Tibial nerve (tissue), 4 donors: ENCODE measurements at places on chromosomes 6 and 20.

GRCh38 chr20:57350081-57350710, 859 bp upstream of the RAE1 start:
- no peak for DNase-seq

GRCh38 chr20:58557733-58558342, 42.6 kb upstream of the APCDD1L start:
- DNase-seq: no peak

GRCh38 chr6:160055378-160055777, 66.2 kb upstream of the SLC22A1 start:
- no peak for DNase-seq

DNA sequence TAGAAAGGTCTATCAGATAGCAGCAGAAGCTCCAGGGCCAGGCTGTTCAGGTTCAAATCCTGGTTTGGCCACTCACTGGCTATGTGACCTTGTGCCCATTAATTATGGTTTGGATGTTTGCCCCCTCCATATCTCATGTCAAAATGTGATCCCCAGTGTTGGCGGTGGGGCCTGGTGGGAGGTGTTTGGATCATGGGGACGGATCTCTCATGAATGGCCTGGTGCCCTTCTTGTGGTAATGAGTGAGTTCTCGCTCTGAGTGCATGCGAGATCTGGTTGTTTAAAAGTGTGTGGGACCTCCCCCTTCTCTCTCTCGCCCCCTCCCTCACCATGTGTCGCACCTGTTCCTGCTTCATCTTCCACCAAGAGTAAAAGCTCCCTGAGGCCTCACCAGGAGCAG, 240.9 kb downstream of the LRFN2 start:
- DNase-seq: no peak

DNA sequence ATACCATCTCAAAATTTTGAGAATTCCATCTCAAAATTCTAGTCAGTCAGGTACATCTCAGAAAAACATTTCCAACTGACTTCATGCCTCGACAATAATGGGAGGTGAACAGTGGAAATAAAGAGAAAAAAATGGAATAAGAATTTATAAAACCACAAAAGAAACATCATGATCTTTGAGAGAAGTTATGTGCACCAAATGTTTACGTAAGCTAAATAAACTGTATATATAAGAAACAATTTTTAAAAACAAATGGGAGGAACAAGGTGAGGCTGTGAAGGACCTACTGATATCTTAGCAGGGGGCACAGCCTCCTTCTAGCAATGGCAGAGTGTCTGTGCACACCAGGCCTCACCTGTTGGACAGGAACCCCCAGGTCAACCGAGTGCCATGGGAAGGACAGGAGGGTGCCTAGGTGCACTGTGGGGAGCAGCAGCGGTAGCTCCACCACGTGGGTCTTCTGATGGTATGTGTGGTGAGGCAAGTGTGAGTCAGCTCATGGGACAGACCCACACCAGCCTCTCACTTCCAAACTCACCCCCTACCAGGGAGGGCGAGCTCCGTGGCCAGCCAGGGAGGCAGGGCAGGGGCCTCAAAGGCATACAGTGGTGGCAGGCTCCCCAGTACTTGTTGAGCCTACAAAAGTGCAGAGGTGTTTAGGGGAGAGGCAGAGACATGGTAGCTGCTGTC, 23.2 kb downstream of the DIDO1 start:
- no peak for DNase-seq

- no peak for DNase-seq
Observed at GRCh38 chr6:31393932-31394331, 9.5 kb upstream of the MICA start.

DNA sequence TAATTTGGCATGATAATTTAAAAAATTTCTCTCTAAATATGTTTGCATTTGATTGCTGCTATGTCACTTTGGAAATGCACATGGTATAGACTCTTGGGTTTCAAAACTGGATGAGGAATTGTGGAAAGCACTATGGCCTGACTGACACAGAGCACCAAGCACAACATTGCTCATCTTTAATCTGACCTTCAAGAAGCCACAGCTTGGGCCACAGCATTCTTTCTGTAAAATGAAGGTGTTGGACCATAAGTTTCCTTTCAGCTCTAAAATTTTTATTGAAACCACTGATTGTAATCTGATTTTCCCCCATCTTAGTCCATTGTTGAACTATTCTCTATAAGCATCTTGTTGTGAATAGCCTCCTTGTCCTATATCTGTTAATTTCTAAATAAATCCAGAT, 41.0 kb downstream of the QKI start:
- DNase-seq: no peak

DNA sequence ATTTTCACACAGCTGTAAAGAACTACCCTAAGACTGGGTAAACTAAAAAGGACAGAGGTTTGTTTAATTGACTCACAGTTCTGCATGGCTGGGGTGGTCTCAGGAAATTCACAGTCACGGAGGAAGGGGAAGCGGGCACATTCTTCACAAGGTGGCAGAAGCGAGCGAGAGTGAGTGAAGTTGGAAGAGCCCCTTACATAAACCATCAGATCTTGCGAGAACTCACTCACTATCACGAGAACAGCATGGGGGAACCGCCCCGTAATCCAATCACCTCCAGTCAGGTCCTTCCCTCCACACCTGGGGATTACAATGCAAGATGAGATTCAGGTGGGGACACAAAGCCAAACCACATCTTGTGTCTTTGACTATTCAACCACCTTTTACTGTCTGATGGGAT, 700.5 kb downstream of the TENT5A start:
- DNase-seq: no peak

GRCh38 chr6:152368751-152369624, 268.2 kb downstream of the SYNE1 start:
- no peak for DNase-seq

GRCh38 chr20:24275946-24276705, 193.3 kb upstream of the SYNDIG1 start:
- no peak for DNase-seq

DNA sequence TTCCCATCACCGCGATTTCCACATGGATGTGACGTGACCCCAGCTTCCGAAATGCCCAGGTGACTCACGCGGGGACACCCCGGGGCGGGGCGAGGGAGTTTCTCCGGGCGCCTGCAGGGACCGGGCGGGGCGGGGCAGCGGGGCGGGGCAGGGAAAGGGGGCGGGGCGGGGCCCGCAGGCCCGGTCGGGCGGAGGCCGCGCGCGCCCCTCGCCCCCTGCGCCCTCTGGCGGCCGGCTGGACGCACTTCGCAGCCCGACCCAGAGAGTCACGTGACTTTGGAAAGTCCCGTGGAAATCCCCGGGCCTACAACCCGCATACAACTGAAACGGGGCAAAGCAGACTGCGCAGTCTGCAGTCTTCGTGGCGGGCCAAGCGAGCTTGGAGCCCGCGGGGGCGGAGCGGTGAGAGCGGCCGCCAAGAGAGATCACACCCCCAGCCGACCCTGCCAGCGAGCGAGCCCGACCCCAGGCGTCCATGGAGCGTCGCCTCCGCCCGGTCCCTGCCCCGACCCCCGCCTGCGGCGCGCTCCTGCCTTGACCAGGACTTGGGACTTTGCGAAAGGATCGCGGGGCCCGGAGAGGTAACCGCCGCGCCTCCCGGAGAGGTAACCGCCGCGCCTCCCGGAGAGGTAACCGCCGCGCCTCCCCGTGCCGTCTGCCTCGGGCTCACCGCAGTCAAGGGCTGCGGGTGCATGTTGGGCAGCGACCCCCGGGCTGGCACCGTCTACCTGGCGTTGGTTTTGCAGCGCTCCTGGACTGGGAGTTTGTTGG, at the start of gene TNFAIP3:
Gene TNFAIP3 (plus strand): TSS at position 346 of the 771 bp plus-strand sequence. CDS start 3,969 bp downstream, outside the sequence.
- DNase-seq: peak; percentile 84

- DNase-seq: no peak
Observed at GRCh38 chr6:108592371-108593337, 31.9 kb downstream of the FOXO3 start.

DNA sequence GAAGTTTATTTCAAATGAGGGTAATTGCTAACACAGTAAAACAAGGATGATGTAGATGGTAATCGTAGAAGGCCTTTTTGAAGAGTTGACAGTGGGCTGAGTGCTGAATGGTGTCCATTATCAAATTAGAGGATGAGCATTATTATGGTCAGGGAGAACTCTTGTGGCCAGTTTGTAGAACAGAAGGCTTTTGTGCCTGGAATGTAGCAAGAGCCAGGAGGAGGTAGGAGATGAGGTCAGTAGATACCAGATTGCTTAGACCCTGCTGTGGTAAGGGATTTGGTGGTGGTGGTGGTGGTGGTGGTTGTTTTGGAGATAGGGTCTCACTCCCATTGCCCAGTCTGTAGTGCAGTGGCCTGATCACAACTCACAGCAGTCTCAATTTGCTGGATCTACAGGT, 6.2 kb downstream of the CSE1L start:
- no peak for DNase-seq

DNA sequence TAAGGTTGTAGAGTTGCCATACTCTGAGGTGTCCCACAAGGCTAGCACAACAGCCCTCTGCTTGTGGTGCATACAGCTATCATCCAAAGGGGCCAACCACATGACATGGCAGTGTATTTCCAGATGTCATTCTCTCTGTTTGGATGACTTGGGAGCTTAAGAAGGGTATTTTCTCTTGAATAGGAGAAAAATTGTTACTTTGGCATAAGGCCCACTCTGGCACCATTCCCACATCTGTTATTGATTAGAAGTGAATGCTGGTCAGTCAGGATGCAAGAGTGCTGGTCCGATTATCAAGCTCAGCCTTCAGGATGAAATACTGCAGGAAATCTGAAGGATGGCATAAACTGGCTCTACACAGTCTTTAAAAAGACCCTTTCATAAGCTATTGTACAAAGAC, 83.6 kb upstream of the C20orf144 start:
- no peak for DNase-seq

DNA sequence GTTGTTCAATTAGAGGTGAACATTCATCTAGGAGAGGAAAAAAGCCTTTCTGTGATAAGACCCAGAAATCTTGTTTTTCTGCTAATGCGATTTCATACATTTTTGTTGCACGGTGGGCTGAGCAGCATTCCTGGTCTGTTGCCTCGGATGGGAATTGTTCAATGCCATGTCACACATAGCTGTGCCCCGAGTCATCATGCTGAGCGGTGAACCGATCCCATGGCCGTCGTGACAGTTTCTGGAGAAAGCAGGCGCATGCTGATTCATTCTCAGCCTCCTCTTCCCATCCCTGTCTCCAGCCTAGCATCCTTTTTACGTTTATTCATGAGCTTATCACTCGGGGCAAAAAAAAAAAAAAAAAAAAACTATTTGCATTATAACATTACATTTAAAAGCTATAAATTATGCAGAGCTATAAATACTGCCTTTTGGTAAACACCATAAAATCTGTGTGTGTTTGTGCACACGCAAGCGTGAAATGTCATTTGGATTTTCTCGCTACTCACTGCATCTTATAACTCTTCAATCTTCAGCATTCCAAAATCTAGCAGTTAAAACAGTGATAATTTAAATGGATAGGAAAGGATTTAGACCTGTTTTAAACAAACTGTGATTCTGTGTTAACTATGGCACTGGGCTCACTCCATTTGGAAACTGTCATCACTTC, 58.9 kb upstream of the IFNGR1 start:
- no peak for DNase-seq

- peak; percentile 30 for DNase-seq
Observed at GRCh38 chr20:1844325-1845162, 50.7 kb upstream of the SIRPA start.

DNA sequence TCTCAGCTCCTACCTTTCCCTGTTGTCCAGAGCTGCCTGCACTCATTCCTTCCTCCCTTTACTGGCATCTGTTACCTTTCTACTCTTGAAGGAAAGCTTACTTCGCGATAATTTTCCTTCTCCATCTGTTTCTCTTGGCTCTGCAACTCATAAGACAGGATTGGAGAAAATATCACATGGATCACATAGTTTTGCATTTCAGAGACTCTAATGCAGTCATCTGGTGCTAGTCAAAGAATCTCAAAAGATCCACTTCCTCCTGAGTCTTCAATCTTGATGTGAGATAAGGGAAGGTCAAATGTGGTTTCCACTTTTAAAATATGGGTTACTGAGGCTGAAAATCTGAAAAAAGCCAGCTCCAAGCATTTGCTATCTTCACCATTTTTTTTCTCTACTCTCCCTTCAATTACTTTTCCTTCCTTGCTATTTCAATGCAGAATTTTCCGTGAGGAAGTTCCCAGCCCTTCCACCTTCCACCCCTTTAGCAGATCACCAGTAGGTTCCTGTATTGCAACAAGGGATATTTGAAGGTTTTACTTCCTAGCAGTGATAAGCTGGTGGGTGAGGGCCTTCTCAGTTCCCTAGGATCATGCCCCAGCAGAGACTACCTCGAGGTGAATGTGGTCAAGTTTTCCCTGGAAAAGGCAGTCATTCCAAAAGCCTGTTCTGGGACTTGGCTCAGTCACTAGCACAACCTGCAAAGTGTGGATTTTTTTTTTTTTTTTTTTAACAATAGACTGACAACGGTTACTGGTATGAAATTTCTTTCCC, 62.8 kb upstream of the LRRC1 start:
- DNase-seq: no peak

DNA sequence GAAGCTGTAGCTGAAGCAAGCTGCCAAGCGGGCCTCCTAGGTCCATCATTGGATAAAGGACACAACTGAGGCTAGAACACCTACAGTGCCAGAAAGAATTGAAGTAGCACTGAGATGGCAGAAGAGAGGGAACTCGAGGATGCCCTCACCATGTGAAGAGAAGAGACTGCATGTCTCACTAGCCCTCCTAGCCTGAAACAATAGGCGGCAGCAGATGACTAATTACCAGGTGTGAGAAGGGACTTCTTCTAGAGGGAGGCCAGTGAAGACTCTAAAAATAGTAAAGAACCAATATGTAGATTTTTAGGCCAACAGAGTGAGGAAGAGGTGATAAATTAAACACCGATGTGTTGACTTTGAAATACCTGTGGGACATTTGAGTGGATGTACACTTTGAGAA, 50.3 kb downstream of the LGSN start:
- DNase-seq: no peak

GRCh38 chr20:45892049-45892825, 1.1 kb downstream of the CTSA start:
- no peak for DNase-seq

DNA sequence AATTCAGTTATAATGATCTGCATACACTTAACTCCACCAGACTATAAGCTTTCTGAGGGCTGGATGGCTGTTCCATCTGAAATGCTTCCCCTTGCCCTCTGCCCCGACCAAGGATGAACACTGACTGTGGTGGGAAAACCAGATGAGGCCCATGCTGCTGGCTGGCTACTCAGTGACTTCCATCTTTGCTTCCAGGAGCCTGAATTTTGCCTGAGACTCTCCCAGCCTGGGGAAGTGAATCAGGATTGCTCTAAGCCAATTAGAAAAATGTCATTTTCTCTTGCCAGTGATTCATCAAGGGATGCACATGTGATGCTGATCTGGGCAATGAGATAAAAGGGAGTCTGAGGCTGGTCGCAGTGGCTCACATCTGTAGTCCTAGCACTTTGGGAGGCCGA, 1.7 kb upstream of the TOMM34 start:
- no peak for DNase-seq
